ENCODE measurements at places on chromosomes 1 and 21.
A peak's percentile ranks its signal among the peaks of the same experiment; 100 is the strongest.

DNA sequence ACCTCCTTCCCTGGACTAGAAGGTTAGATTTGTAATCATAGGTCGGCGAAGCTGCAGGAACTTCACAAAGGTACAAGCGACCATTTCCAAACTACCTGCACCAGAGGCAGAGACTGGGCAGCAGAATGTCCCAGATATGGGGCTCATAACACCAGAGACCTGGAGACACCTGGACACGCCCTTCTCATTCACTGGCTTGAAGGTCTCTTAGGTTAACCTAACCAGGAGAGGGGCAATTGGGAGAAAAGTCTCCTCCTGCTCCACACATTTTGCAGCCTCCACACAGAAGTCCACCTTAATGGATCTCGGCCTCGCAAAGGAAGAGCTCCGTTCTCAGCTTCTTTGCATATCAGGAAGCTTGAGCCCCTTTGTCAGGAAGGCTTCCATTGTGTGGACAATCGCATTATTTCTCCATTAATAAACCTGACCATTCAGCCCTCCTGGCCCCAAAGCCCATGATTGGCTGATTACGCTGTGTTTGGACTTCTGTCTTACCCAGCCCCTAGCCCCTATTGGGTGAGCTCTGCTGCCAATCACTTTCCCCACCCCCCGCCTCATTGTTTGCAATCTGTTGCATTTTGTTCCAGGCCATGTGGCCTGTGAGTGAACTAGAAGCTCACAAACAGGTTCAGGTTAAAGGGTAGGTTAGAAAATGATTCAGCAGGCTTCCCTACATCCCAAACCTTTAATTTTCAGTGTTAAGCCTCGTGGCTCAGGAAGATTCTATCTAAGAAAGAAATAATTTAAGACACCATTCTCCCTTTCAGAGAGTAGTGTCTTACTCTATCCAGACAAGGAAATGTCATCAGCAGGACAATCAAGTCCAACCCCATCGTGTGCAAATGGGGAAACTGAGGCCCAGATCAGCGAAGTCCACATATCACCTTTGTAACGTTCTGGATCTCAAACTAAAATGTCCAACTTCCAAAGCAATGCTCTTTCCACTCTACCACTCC is 2.8 kb downstream of the MYCL start:
- H3K4me1 ChIP-seq: no peaks in the 10 kb centered on the region
- peaks cover 5% of the 10 kb centered on the region for H3K27me3 ChIP-seq
- no peak overlapping the region for H3K27ac ChIP-seq
- no peak for DNase-seq
- no peak overlapping the region for H3K4me3 ChIP-seq
- H3K36me3 ChIP-seq: no peaks in the 10 kb centered on the region

- H3K4me1 ChIP-seq: no peaks in the 10 kb centered on the region
- no peak overlapping the region for H3K27ac ChIP-seq
- no peak overlapping the region for H3K4me3 ChIP-seq
- no peak for DNase-seq
Measured at GRCh38 chr1:39988618-39989343, 33.8 kb downstream of the MFSD2A start.

- DNase-seq: no peak
- no peak overlapping the region for H3K4me3 ChIP-seq
- H3K4me1 ChIP-seq: peaks cover 17% of the 10 kb centered on the region
- no peak overlapping the region for H3K27ac ChIP-seq
- H3K27me3 ChIP-seq: no peaks in the 10 kb centered on the region
- H3K36me3 ChIP-seq: no peaks in the 10 kb centered on the region
Measured at GRCh38 chr1:228807904-228808605, 72.8 kb downstream of the RHOU start.

DNA sequence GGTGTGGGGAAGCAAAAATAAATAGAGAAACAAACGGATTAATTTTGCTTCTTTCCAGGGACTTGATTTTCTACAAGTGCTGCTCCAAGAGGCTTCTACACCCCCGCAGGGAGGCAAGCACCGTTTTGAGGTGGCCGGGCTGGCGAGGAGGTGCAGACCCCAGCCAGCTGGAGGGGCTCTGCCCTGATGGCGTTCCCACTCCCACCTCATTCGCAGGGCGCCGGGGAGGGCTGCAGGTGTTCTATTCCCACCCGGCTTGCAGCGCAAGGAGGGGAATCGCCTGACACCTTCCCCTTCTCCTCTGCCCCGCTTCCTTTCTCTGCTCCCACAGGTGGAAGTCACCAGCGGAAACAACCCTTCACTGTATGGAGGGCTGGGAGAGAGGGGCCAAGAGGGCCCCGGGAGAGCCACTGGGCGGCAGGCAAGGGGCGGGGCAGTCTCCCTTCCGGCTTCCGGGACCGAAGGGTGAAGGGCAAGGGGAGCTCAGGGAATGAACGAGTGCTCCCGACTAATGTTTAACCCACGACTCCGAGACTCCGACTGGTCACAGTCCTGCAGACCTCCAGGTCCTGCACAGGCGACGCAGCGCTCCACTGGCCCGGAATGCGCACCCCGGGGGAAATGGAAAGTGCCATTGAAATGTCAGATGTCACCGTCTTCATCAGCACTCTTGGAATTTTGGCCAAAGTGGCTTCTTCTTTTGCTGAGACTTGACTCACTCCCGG is 29.1 kb downstream of the TEX35 start:
- no peaks in the 10 kb centered on the region for H3K27me3 ChIP-seq
- peak overlapping the region; percentile 99 for H3K4me3 ChIP-seq
- H3K4me1 ChIP-seq: no peaks in the 10 kb centered on the region
- no peak for DNase-seq

GRCh38 chr1:203300441-203301330 is 4.6 kb upstream of the BTG2 start:
- DNase-seq: no peak
- H3K27me3 ChIP-seq: no peaks in the 10 kb centered on the region
- peaks cover 14% of the 10 kb centered on the region for H3K4me1 ChIP-seq
- H3K4me3 ChIP-seq: no peak overlapping the region
- no peaks in the 10 kb centered on the region for H3K36me3 ChIP-seq
- peak overlapping the region; percentile 3 for H3K27ac ChIP-seq

DNA sequence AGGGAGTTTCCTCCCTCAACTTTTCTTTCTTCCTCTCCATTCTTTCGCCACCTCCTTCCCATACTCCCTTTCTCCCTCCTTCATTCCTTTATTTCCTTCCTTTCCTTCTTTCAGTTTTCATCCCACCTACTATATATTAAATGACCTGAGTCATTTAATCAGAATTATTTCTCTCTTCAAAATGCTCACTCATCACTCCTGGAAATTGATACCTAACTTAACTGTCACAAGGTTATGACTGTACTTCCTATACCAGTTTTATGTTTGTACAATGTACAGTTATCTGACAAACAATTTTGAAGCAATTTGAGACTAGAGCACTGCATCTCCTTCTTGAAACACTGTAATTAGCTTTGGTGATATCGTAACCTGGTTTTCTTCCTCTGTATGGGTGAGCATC is 41.4 kb downstream of the NEXN start:
- no peak for DNase-seq
- no peak overlapping the region for H3K4me3 ChIP-seq
- no peaks in the 10 kb centered on the region for H3K4me1 ChIP-seq
- H3K27me3 ChIP-seq: no peaks in the 10 kb centered on the region
- H3K36me3 ChIP-seq: no peaks in the 10 kb centered on the region

- DNase-seq: no peak
- no peaks in the 10 kb centered on the region for H3K36me3 ChIP-seq
- H3K4me1 ChIP-seq: no peaks in the 10 kb centered on the region
- no peaks in the 10 kb centered on the region for H3K27me3 ChIP-seq
- H3K4me3 ChIP-seq: no peak overlapping the region
- no peak overlapping the region for H3K27ac ChIP-seq
Measured at GRCh38 chr1:14180738-14181137, 417.7 kb upstream of the KAZN start.

GRCh38 chr1:45620588-45621500 is 3.0 kb downstream of the CCDC17 start:
- no peaks in the 10 kb centered on the region for H3K27me3 ChIP-seq
- H3K27ac ChIP-seq: no peak overlapping the region
- H3K4me1 ChIP-seq: peaks cover 7% of the 10 kb centered on the region
- no peak for DNase-seq
- peaks cover 11% of the 10 kb centered on the region for H3K36me3 ChIP-seq

GRCh38 chr21:38979271-38980121 is 173.8 kb downstream of the ETS2 start:
- H3K27ac ChIP-seq: no peak overlapping the region
- H3K36me3 ChIP-seq: no peaks in the 10 kb centered on the region
- DNase-seq: no peak
- H3K4me3 ChIP-seq: no peak overlapping the region
- no peaks in the 10 kb centered on the region for H3K4me1 ChIP-seq

DNA sequence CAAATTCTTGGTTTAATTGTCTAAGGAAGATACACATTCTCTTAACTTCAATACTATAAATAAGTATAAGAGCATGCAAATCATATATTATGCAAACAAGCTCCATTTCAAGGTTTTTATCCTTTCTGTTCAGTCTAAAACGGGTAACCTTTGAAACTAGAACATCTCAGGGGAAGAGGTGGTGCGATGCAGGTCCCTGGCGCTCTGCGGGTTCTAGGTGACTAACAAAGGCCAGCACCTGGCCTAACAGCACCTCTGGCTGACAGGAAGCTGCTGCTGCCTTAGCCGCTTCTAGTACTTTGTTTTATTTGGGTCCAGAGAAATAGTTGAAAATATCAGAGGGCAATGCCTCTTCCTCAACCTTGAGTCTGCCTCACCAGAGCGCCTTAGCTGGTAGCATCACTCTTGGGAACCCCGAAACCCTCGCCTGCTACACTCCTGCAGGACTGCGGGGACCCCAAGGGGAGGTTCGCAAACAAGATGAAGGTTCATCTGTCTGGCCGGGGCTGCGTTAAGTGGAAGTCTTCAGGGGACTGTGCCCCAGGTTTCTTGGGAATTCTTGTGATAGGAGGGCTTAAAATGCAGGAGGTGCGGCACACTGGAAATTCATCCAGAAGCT is 45.5 kb downstream of the PRDM15 start:
- H3K36me3 ChIP-seq: peaks cover 3% of the 10 kb centered on the region
- H3K4me3 ChIP-seq: no peak overlapping the region
- no peak for DNase-seq
- H3K27me3 ChIP-seq: no peaks in the 10 kb centered on the region
- no peaks in the 10 kb centered on the region for H3K4me1 ChIP-seq

DNA sequence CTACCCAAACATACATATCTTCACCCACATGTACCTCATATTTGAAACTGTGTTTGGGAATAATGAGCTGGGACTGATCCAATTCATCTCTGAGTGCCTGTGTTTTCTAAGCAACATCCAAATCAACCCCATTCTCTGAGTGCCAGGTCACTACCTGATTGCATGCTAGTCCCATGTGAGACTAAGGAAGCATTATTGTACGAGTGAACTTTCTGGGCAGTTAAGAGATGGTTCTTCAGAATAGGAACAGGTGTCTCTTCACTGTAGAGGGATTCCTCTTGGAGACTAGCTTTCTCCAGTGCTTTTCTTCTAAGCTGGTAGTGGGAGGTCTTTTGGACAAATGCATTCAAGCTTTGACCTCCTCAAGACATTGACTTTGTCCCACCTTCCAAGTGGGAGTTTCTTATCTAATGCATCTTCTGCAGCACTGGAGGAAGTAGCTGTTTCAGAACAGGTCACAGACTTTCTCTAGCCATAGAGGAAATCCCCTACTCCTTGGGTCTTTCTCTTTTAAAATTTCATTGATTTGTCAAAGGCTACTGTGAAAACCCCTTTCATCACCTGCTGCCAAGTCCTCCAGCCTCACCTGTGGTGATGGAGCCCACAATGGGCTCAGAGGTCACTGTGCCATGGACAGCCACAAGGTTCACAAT is 172.0 kb upstream of the KIAA0040 start:
- DNase-seq: no peak
- no peak overlapping the region for H3K4me3 ChIP-seq
- H3K4me1 ChIP-seq: no peaks in the 10 kb centered on the region
- H3K27me3 ChIP-seq: no peaks in the 10 kb centered on the region
- H3K36me3 ChIP-seq: no peaks in the 10 kb centered on the region

- H3K27ac ChIP-seq: no peak overlapping the region
- H3K27me3 ChIP-seq: no peaks in the 10 kb centered on the region
- H3K4me3 ChIP-seq: peak overlapping the region; percentile 29
- peaks cover 20% of the 10 kb centered on the region for H3K4me1 ChIP-seq
- no peaks in the 10 kb centered on the region for H3K36me3 ChIP-seq
Measured at GRCh38 chr21:45109831-45110492, 35.6 kb downstream of the ADARB1 start.
